Liver (tissue), 10 donors: ENCODE measurements at places on chromosomes 2 and 18. TPM values are rescaled to one million over a fixed set of nuclear protein-coding genes. Genes with fewer than 3 reads are reported as not detected.

Gene TUBA4A
- total RNA-seq: 16.2 TPM

Gene LHCGR
- total RNA-seq: not detected

Gene HOXD13
- total RNA-seq: not detected

Gene GCC2
- 18.2 TPM for total RNA-seq

Gene ZSWIM2
- not detected for total RNA-seq

Gene CDH2
- total RNA-seq: 49.5 TPM

Gene QPCT
- 3.0 TPM for total RNA-seq

Gene IMP4
- 31.7 TPM for total RNA-seq

Gene AQP4
- total RNA-seq: 0.33 TPM

Gene XDH
- 7.3 TPM for total RNA-seq

Gene NHEJ1
- total RNA-seq: 13.5 TPM

Gene CSRNP3
- 2.2 TPM for total RNA-seq

Gene B3GNT7
- total RNA-seq: 1.7 TPM

Gene RAB27B
- 0.33 TPM for total RNA-seq

Gene SNORC
- 12.3 TPM for total RNA-seq

Gene CCL20
- 1.0 TPM for total RNA-seq

DNA sequence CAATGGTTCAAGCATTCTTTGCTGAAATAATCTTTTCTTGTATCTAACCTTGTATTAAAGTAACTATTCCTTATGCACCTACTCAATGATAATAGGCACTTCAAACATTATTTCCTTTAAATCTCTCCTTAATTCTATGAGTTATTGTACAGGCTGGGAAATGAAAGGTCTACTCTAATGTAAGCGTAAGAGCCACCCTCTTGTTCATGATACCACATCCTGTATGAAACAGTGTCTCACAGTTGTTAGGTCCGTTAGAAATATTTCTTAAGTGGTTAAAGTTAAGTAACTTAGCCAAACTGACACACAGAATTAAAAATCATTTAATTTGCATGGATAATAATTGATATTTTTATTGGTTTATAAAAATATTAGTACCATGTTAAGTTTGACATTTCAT, 162.5 kb upstream of the RPRM start:
- no peak for DNase-seq

DNA sequence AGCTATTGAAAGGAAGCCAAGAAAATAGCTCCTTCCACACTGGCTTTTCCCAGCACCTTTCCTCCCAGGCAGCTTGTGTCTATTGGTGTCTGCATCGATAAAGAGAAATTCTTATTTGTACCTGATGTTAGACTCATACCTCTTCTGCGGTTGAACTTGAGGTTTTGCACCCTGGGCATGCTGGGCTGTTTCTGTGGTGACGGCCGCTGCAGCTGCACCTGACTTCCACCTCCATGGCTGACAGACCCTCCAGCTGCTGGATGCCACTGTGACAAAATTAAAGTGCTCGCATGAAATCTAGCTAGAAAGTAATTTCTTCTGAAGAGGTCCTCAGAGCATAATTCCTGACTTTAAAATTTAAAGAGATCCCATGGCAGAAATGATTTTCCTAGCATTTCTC, 6.6 kb downstream of the FECH start:
- no peak for DNase-seq

GRCh38 chr18:78884502-78884901, 95.1 kb upstream of the SALL3 start:
- no peak for DNase-seq

- DNase-seq: no peak
These were observed 183.2 kb downstream of the ARHGAP15 start for GRCh38 chr2:143312441-143312840.

- DNase-seq: no peak
These were observed 127.4 kb downstream of the DPP4 start for GRCh38 chr2:161946489-161947107.

GRCh38 chr18:10928772-10929373, 220.5 kb downstream of the PIEZO2 start:
- DNase-seq: no peak

DNA sequence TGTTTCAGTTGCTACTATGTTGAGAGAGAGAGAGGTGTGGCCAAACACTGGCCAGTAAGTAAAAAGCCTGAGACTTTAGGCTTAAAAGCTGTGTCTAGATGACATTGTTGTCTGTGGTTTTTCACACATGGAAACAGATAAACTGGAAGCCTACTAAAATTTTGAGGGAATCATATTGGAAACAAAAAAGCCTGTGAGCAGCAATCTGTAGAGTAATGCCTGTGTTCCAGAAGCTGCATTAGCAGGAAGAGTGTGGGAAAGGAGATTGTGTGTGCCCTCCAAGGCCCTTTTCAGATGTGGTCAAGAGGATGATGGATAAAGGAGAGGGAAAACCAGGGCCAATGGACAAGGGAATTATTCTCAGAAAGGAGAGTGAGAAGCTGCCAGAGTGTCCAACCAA, 236.3 kb upstream of the SPRED2 start:
- no peak for DNase-seq

GRCh38 chr2:15665067-15665942, 73.6 kb downstream of the DDX1 start:
- no peak for DNase-seq

- DNase-seq: peak; percentile 71
These were observed 72.5 kb downstream of the DHRS9 start for GRCh38 chr2:169141713-169142352.

DNA sequence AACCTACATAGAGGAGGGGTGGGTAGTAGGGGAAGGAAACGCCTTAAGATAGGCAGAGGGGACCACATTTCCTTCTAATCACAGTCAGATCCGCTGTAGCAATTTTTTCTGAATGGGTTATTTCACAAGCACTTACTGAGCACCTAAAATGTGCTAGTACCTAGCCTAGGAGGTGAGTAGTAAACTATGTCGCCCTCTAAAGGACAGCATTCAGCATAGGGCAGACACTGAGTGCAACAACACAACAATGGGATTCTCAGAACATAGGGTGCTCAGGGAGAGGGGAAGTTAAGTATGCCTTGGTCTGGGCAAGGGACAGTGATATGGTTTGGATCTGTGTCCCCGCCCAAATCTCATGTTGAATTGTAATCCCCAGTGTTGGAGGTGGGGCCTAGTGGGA, 166.1 kb upstream of the RAB6C start:
- no peak for DNase-seq

DNA sequence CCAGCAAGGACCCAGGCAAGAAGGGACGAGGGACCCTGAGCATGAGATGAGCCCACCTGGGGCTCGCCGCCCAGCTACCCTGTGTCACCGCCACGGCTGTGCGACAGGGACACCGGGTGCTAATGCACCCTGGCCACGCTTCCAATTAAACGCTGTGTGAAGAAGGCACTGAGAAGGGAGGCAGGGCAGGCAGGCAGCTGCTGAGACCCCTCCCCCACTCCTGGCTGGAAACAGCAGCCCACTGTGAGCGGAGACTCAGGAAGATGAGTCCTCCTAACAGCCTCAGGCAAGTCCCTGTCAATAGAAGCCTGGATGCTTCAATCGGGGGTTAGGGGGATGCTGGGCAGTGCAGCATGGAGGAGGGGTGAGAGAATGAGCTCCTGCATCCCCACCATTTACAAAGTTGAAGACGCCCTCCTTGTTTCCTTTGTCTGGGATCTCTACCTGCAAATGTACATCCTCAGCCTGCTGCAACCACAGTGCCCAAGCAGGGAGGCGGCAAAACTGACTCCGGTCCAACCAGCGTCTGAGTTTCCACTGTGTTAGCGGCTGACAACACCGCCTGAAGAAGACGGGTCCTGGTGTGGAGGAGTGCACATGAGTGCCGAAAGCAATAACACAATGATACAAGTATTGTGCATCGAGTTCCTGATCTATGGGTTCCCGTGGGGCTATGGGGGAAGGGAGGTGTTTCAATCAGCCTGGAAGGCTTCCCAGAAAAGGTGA, 12.8 kb downstream of the TMEM163 start:
- DNase-seq: no peak

DNA sequence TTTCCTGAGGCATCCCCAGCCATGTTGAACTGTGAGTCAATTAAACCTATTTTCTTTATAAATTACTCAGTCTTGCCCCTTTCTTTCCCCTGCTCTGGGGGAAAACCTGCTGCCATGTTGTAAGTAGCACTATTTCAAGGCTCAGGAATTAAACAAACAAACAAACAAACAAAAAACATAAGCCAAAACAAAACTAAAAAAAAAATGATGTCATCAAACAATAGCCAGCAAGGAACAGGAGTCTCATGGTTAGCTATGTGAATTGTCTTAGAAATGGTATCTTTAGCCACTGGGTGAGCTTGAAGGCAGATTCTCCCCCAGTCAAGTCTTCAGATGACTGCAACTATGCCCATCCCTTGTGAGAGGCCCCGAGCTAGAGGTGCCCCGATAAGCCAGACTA, 823.4 kb upstream of the ZEB2 start:
- DNase-seq: no peak

- peak; percentile 75 for DNase-seq
These were observed 22.8 kb downstream of the ZSCAN30 start for GRCh38 chr18:35267161-35267651.

DNA sequence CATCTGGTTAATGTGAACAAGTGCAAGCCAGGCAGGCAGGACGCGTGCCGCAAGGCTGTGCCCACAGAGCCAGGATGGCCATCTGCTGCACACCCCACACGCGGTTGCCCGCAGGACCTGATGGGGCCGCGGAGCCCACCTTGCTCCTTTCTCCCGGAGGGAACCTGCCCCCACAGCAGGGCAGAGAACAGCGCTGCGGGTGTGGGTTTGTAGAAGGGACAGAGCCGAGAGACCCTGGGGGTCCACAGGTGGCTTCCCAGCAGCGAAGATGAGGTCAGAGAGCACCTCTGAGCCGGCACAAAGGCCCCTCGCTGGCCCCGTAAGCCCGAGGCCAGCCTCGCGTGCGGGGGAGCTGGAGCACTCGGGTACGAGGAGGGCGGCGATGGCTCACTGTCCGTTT, 460.8 kb upstream of the SALL3 start:
- DNase-seq: no peak

GRCh38 chr2:119730671-119731177, 29.0 kb upstream of the PTPN4 start:
- DNase-seq: peak; percentile 28

DNA sequence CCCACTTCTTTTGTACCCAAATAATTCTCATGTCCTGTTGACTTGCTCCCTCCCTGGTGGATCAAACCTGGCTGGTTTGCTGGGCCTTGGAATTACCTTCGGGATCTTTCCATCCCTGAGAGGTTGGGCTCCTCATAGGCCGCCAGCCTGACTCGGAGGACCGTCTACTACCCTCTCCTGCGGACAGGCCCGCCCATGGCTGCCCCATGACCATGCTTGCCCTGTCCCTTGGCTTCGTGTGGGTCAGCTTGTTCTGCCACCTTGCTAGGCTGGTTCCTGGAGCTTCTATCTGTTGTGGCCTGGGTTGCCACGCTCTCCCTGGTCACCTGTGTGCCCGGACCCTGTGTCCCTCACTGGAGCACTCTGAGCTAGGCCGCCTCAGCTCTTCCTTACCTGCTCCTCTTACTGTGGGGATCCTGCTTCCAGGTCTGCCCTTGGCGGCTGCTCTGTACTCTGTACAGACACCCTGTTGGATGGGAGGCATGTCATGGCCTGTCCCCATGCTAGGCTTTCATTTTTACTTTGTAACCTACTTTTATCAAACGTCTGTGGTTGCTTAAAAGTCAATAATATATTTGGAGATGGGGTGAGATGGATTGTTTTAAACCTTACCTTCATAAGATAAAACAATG, 29.7 kb upstream of the FHL2 start:
- DNase-seq: no peak

GRCh38 chr2:131557558-131558321, 30.1 kb downstream of the CCDC74A start:
- no peak for DNase-seq

- no peak for DNase-seq
These were observed 16.6 kb downstream of the SERPINB13 start for GRCh38 chr18:63603772-63604171.

DNA sequence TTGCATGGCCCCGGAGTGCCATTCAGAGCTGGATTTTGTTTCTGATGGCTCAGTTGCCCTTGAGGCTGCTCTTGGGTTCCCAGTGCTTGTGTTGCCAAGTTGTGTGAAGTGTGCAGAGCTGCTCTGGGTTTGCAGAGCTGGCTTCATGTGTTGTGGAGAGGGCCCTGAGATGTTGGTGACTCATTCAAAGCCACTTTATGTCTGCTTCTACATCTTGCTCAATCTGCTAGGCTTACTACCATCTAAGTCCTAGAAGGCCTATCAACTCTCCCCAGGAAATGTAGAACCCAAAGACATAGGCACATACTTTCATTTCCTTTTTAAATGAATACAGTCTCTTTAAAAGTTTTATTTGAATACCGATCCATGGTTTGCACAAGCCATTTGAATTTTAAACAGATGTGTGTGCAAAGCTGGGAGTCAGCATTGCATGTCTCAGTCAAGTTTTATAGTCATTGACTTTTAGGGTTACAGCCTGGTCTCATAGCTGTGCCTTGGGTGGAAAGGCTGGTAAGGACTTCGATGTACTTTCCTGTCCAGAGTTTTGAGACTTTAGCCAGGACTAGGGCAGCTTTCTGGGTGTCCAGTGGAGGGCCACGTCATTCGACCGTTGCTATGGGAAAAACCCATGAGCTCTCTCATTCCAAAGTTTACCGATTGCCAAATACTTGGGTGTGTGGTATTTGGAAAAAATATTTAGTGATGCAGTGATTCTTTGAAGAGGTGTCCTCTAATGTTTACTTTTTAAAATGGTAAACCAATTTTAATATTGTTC, 105.0 kb downstream of the LTBP1 start:
- DNase-seq: no peak

GRCh38 chr2:95026471-95027368, 1.2 kb downstream of the MAL start:
- no peak for DNase-seq

DNA sequence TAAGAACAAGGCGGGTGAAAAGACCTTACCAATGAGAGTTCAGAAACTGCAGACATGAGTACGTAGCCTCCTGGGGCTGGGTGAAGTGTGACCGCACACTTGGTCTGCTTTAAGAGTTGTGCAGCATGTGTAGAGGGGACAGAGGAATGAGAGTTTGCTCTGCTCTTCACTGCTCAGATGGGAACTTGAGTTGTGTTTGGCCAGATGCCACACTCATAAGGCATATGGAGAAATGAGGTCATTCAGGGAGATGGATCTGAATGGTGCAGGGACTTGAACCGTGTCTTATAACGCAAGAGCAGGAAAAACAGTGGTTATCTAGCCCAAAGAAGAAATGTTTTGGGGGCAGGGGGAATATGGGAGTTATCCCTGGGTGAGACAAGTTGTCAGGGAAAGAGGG, 273.8 kb upstream of the LYPD1 start:
- DNase-seq: no peak

GRCh38 chr18:35999925-36000324, 27.4 kb downstream of the RMP24 start:
- DNase-seq: no peak
